RWPE2 (cell line): ENCODE measurements at places on chromosomes 1 and 21.

DNA sequence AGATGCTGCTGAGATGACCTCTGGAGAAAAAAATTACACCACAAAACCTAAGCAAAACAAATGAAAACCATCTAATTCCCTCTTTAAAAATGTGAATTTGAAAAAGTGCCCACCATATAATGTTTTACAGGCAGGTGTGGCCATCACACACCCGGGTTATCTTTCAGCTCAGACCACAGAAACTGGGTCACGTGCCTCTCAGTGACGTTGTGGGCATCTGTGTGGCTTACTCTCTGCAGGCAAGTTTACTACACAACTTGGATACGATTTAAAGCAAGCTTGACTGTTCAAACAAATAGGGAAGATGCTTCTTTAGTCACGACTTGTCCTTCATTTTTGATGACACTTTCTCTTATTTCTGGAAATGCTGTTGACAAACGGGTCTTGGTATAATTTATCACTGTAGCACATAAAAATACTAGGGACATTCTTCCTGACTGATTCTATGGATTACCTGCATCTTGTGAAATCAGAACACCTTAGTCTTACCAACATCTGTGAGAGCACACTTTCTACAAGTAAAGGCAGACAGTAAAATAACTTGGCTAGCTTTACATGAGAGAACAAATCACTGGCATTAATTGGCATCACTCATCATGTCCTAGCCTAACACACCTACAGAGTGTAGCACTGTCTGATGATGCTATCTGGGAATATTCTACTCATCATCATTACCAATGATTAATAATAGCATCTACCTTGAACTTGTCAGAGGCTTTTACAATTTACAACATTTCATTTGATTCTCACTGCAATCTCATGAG is 89.3 kb upstream of the EDEM3 start:
- no peak for DNase-seq

GRCh38 chr1:115648717-115649691 is 7.2 kb downstream of the VANGL1 start:
- DNase-seq: no peak

- DNase-seq: no peak
Measured at GRCh38 chr1:31423418-31423947, 10.5 kb downstream of the SERINC2 start.

- DNase-seq: no peak
Measured at GRCh38 chr1:8412183-8412831, 94.4 kb downstream of the SLC45A1 start.
